HT1080 (cell line): ENCODE measurements at places on chromosomes 6 and 20. TPM values are rescaled to one million over a fixed set of nuclear protein-coding genes. Genes with fewer than 3 reads are reported as not detected.

RGL2 gene
- total RNA-seq = 37.3 and 37.6 TPM in 2 replicates

ZNF831 gene
- total RNA-seq = not detected in 2 replicates

BTN1A1 gene
- 0.23 TPM in 1 of 2 replicates, not detected in the other for total RNA-seq

DNA sequence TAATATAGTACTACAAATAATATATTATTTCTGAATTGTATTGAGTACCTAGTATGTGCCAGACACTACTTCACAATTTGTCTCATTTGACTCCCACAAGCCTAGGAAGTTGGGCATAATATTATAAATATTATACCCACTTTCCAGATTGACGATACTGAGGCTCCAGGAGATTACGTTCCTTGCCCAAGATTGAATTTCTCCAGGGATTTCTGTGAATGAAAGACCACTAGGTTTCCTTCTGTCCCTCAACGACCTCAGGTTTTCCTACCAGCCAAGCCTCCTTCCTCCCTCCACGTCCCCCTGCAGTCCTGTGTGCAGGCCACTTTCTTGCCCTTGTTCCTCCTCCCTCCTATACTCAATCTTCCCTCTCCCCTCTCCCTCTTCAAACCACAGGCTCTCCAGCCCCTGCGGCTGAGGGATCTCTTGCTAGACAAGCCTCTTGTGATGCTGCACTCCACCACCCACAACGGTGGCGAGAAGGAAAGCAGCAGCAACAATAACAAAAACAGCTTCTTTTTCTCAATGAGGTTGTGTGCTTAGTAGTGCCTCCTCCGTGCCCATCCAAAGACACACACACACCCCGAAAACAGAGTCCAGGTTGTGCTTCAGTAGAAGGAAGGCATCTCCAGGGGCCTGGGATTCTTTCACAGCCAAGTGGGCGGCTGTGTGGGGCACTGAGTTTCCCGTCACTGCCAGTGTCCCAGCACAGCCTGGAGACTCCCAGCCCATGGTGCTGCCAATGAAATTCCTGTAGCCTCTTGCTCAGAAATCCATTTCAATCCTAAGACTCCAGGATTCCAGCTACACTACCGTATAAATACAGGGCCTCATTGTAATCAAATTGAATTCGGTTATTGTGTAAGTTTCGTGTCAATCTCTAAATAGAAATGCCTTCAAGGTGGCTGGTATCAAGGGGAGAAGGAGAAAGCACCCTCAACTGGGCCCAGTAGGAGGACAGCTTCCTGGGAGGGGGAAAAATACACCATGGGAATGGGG lies 94.4 kb downstream of the NCR2 start:
- DNase-seq = no peak

- no peak for DNase-seq
Observed at GRCh38 chr6:154501578-154501868, 9.0 kb downstream of the CNKSR3 start.
